ENCODE measurements at places on chromosomes 12 and 14. TPM values are rescaled to one million over a fixed set of nuclear protein-coding genes. Genes with fewer than 3 reads are reported as not detected.

DNA sequence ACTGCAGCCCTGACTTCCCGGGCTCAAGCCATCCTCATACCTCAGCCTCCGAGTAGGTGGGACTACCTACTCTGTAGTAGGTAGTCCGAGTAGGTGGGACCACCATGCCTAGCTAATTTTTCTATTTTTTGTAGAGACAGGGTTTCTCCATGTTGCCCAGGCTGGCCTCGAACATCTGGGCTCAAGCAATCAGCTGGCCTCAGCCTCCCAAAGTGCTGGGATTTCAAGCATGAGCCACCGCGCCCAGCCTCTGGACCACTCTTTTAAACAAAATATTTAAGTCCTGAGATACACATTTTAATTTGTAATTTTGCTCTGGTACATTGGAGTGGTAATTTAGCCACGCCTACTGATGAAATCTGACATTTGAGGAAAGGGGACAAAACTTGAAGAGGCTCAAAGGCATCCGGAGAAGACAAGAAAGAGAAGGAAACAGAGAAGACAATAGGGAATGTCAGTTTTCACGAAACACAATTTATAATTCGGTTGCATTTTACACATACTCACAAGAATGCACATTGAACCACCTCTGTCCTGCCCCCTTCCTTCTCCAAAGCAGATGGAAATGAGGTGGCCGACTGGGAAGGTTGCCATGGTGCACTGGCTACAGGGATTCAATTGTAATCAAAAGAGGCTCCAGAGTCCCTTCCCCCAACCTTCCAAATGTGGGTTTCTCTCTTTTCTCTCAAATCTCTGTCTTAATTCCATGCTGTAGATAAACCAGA lies 9.7 kb upstream of the TUBA1A start:
- no peak overlapping the region for H3K4me3 ChIP-seq
- no peaks in the 10 kb centered on the region for H3K36me3 ChIP-seq
- peaks cover 13% of the 10 kb centered on the region for H3K4me1 ChIP-seq
- peak overlapping the region; percentile 45 for H3K27ac ChIP-seq
- H3K27me3 ChIP-seq: no peaks in the 10 kb centered on the region

The POC1B gene
- total RNA-seq: 15.9 TPM

The FIGNL2 gene
- total RNA-seq: 1.2 TPM

The TDRD9 gene
- 0.22 TPM for total RNA-seq
